Hypothalamus (tissue), 51 donors: ENCODE measurements at places on chromosomes 3 and 15.

DNA sequence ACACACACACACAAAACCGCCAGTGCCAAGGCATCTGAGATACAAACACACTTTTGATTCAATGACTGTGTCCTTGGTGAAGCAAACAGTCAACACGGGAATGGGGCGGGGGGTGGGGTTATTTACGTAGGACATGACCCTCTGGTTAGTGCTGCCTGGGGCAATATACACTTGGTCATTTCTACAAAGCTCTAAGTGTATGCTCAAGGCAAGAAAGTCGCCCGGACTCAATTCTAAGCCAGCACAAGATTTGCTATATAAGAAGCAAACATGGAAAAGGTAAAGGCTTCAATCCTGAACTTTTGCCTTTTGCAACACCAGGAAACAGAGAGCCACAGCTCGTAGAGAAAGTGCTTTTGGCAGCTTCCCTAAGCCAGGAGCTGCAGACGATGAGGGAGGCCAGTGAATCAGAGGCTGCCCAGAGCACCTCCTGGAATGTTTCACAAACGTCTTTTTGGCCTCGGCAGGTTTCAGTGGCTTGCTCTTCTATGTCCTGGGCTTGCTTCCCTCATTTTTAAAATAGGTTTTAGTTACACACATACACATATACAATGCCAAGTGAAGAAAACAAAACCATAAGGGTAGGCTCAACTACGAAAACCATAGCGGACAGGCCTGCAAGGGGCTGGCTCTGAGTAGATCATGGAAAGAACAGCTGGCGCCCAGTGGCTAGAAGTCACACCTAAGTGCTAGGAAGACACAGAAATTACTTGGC is 73.6 kb downstream of the TM4SF4 start:
- no peak for DNase-seq

DNA sequence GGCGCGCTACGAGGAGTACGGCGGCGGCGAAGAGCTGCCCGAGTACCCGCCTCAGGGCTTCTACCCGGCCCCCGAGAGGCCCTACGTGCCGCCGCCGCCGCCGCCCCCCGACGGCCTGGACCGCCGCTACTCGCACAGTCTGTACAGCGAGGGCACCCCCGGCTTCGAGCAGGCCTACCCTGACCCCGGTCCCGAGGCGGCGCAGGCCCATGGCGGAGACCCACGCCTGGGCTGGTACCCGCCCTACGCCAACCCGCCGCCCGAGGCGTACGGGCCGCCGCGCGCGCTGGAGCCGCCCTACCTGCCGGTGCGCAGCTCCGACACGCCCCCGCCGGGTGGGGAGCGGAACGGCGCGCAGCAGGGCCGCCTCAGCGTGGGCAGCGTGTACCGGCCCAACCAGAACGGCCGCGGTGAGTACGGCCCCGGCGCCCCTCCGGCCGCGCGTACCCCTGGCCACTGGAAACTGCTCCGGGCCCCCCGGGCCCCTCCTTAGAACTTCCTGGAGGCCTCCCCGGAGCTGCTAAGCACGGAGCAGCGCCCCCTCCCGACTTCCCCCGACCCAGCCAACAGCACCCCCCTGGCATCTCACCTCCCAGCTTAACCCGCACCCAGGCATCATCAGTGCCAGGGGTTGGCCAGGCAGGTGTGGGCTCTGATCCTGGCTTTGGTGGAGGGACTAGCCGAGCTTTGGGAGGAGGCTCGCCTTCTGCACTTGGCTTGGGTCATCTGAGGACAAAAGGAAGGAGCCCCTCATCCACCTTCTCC is 1.4 kb downstream of the LOXL1 start:
- DNase-seq, result no peak

DNA sequence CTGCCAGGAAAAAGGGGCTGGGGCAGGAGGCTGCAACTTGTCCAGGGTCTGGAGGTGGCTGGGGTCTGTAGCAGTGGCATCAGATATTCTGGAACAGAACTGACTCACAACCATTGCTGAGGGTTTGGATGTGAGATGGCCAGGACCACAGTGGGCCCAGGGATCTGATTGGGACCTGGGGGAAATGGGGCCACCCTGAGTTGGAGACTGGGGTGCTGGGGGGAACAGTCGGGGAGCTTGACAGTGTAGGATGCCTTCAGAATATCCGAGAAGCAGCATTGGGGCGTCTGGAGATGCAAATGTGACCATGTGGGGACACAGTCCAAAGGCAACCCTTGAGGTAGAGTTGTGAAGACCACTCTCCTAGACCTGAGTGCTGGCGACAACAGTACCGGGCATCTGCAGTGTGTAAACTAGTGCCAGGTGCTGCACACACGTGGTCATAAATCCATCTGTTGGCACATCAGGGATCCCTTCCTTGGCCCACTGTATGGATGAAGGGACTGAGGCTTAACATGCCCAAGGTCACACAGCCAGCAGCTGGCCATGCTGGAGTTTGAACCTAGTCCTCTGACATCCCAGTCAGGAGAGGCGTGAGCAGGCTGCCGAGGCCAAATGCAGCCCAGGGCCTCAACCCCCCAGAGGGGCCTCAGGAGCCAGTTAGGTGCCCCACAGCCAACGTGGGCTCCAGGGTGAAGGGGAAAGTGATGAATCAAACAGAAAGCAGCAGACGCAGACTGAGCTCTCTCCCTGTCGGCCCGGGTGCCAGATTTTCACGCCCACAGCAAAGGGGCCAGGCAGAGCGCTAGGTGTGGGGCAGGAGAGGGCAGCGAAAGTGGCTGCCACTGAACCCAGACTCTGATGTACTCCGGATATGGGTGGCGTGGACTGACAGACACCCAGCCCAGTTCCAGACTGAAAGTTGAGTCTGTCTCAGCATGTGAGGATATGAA is 18.8 kb downstream of the HEMK1 start:
- no peak for DNase-seq

DNA sequence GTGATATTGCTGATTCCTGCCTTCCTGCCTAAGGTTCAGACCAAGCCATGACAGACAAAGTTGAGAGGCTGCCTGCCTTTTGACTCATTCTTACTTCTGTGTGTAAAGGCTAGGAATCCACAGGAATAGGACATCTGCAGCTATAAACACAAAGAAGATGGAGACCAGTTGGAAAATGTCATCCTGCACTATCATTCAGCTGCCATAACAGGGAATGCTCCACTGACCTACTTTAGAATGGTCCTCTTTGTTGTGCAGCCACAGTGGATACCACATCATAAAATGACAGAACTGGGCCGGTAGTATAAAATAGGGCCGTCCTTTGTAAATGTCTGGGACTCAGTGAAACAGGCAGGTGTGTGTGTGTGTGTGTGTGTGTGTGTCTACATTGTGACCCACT is 75.1 kb downstream of the STAC start:
- no peak for DNase-seq

GRCh38 chr3:2968475-2968874 is 141.7 kb downstream of the IL5RA start:
- DNase-seq, result no peak

- no peak for DNase-seq
Observed at GRCh38 chr3:141280690-141281089, 49.1 kb downstream of the PXYLP1 start.

DNA sequence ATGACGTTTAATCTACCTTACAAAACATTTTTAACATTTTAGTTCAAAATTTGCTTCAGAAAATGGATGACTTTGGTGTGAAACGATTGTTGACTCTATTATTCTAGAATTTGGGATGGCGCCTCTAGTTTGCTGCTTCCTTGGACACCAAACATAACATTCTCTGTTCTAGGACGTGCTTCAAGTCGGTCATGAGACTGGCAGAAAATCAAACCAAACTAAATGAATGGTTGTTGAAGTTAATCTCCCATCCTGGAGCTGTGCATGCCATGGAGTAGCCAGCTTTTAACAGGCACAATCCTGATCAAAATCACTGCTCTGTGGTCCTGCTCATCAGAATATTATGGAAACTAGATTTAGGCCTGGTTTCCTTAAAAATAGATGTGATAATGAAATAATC is 9.6 kb upstream of the LRRFIP2 start:
- DNase-seq, result no peak

DNA sequence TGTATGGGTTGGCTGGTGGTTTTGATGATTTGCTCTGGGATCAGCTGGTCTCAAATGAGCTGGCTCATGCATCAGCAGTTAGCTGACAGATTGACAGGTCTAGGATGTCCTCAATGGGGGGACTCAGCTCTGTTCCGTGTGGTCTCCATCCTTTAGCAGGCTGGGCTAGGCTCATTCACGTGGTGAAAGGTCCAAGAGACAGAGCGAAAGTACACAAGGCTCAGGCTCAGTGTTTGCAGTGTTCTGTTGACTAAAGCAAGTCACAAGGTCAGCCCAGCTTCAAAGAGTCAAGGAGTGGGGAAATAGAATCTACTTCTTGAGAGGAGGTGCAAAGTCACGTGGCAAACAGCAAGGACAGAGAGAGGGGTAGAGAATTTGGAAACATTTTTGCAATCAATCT is 126.5 kb upstream of the CMC1 start:
- no peak for DNase-seq

GRCh38 chr3:146160321-146160963 is 542 bp downstream of the PLOD2 start:
- peak; percentile 25 for DNase-seq

GRCh38 chr15:80106051-80106450 is 46.6 kb downstream of the ZFAND6 start:
- no peak for DNase-seq

GRCh38 chr3:25424614-25425013 is 3.4 kb upstream of the RARB start:
- no peak for DNase-seq

GRCh38 chr3:25534007-25534406 is 105.9 kb downstream of the RARB start:
- DNase-seq, result no peak

- no peak for DNase-seq
Observed at GRCh38 chr3:165553371-165553770, 283.9 kb downstream of the BCHE start.

GRCh38 chr3:56918111-56918568 is 116.4 kb upstream of the ARHGEF3 start:
- no peak for DNase-seq

- no peak for DNase-seq
Observed at GRCh38 chr3:169607949-169608348, 55.6 kb downstream of the MECOM start.

DNA sequence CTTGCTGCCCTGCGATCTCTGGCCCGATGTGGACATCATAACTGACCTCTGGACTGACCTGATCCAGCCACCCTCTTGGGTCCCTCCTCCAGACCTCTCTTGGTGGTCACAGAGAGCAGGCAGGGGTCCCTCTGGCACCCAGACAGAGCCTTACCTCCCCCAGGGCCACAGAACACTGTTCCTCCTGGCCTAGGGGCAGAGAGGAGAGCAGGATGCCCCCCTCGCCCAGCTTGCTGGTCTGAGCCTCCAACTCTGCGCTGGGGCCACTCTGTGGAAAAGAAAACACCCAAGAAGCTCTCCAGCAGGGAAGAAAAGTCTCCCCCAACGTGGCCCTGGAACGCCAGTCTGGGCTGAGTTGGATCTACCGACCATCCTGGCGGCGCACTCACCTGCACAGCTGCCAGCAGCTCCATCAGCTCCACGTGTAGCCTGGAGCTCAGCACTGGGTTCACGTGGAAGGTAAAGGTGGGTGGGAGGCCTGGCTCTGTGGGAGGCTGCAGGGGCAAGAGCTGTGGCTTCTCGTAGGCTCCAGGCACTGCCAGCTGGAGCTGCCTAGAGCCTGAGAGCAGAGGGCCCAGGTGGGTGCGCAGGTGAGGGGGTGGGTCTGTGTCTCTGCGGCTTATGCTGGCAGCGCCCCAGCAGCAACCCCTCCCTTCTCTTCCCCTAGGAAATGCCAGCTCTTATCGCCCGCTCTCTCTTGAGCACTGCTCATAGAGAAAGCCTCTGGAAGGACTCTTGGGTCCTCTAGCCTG is 6.0 kb downstream of the PLA2G4F start:
- no peak for DNase-seq
